ENCODE measurements at places on chromosomes 7 and 10.

GRCh38 chr10:124693801-124694416, 50.3 kb downstream of the FAM53B start:
- DNase-seq: no peak

GRCh38 chr7:80107278-80107677, 27.4 kb upstream of the GNAI1 start:
- DNase-seq: no peak

- no peak for DNase-seq
These were observed 731.2 kb downstream of the TNS3 start for GRCh38 chr7:46850563-46851330.

- no peak for DNase-seq
These were observed 76.7 kb downstream of the MACC1 start for GRCh38 chr7:20140291-20141001.

DNA sequence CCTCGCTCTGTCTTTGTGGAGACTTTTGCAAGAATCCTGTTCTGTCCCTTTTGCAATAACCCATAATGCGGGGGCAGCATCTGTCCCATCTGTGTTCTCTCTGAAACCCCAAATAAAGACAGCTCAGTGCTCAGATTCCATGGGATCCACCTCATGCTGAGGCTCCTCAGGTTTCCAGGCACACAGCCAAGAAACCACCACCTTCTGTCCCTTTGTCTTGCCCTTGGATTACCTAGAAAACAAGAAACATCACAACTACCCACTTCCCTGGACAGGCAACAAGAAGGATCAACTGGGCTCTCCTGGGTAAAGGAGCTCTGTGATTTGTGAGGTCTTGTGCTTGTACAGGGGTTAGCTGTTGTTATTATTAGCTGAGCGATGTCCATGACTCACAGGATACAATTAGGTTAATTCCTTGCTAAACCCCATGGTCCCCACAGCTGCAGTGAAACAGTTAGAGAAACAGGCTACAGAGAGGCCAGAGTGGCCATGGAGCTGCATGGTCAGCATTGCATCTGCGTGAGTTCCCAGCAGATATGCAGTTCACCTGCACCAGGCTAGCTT, 50.2 kb downstream of the CXCL12 start:
- DNase-seq: no peak

GRCh38 chr7:64787295-64787694, 6.9 kb upstream of the ZNF138 start:
- DNase-seq: no peak

DNA sequence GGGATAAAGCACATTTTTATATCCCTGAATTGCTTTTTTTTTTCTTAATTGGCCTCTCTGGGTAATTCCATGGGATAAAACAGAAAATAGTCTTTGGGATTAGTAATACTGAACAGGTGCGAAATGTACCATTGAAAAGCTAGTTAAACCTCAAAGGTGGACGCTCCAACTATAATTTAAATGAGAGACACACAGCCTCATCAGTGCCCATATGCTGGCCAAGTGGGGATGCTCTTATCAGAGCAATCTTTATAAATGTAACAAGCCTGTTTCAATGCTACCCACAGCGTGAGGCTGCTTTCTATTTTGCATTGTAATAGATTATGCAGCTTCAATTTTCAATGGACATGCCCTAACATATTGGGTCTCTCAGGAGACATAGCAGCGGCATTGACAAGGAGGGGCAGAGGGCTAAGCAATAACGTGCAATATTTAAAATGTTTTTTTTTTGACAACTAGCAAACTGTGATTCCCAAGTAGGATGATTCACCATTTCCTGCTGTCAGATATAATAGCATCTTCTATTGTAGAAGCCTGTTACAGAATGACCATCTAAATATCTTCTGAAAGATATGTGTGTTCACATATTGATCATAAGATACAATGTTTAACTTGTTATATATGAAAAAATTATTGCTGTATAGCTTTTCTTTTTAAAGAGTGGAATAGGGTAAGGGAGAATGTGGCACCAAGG, 91.3 kb upstream of the BET1 start:
- DNase-seq: no peak

GRCh38 chr7:133807624-133808492, 319.3 kb upstream of the LRGUK start:
- DNase-seq: no peak

DNA sequence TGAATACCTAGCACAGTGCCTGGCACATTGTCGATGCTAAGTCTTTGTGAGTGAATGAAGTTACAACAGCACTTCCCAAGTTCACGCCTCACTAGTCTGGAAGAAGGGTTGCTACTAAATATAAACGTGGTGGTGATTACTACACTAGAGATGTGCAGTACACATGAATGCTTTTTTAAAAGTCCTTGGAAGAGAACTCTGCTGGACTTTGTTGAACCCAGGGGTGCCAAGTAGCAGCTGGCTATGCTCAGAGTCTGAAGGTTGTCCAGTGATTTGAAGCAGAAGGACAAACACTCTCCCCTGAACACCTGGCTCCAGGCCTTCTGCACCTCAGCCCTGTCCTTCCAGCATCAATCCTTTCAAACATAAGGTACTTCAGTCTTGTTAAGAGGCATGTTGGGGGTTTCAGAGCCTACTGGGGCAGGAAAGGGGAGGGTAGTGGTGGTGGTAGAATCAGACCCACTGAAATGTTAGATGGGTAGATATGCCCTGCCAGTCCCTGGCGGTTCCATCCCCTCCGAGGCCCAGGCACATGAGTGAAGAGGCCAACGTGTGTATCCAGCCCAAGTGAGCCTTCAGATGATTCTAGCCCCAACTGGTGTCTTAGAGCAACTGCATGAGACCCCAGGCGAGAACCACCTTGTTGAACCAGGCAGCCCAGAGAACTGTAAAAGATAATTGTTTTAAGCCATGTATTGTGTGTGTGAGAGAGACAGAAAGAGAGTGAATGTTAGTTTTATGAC, 94.4 kb downstream of the TAX1BP1 start:
- no peak for DNase-seq

DNA sequence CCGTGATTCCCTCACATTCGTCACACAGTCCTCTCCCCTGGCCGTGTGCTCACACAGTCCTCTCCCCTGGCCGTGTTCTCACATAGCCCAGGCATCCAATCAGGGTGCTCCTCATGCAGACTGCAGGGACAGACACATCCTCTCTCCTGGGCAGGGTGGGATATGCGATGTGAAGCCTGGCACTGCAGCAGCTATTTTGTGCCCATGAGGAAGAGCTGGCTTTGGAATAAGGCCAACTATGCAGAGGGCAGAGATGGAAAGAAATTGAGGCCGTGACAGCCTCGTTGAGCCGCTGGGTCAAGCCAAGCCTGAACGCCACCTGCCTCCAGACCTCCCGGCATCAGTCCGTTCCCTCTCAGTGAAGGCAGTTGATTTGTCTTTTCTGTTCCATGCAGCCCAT, 35.8 kb downstream of the FOXL3 start:
- DNase-seq: no peak

DNA sequence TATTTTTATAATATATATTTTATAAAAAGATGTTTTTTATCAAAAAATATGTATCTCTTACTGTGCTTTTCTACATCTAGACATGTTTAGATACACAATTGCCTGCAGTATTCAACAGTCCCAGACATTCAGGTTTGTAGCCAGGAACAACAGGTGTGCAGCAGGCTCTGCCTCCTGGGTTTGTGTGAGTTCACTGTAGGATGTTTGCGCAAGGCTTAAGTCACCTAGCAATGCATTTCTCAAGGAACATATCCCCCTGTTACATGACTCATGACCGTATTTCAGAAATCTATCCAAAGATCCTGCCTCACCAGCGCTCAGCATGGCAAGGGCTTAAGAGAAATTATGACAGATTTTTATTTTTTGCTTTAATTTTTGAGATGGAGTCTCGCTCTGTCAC, 41.5 kb downstream of the PITRM1 start:
- DNase-seq: no peak

- DNase-seq: no peak
These were observed 64.0 kb downstream of the CACNB2 start for GRCh38 chr10:18204039-18204835.

- DNase-seq: peak; percentile 25
These were observed 1.0 kb downstream of the SEPHS1 start for GRCh38 chr10:13347043-13347499.

- no peak for DNase-seq
These were observed 59.0 kb upstream of the HABP2 start for GRCh38 chr10:113493882-113494301.

GRCh38 chr7:135714534-135715009, 13.4 kb downstream of the SLC13A4 start:
- no peak for DNase-seq

GRCh38 chr10:81696609-81697388, 178.2 kb upstream of the NRG3 start:
- no peak for DNase-seq

- DNase-seq: no peak
These were observed 85.4 kb downstream of the OSBPL3 start for GRCh38 chr7:24894429-24895221.

DNA sequence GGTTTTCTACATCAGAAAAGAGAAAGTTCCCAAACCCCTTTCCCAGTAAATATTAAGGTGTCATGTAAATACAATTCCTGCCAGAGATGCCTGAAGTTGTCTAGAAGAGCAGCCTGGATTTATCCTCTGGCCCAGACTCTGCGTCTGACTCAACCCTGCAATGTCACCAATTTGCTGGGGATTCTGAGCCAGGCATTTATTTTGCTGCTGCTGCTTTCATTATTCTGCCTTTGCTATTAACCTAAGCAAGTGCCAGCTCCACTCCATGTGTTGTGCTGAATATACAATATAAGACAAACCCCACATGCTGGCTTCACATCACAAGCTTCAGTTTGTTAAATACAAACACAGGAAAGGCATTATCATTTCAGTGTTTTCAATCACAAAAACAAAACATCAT, 59.1 kb downstream of the ELAPOR2 start:
- DNase-seq: no peak

GRCh38 chr10:64486149-64486548, 964.9 kb downstream of the REEP3 start:
- no peak for DNase-seq

DNA sequence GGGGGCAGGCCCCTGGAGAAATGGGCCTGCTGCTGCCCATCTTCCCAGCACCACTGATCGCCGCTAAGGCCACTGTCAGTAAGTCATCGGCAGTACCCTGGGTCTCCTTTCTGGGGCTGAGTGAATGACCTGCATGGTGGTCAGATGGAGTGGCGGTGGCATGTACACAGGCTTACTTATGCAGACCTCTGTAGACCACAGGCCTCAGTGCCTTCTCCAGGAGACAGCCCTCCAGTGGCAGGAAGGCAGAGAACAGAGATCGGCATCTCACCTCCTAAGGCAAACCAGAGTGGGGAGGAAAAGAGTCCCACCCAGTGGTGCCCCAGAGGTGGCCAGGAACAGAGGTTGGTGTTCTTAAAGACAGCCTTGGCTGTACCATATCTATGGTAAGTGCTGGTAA, 22.8 kb upstream of the LRRC4 start:
- no peak for DNase-seq

DNA sequence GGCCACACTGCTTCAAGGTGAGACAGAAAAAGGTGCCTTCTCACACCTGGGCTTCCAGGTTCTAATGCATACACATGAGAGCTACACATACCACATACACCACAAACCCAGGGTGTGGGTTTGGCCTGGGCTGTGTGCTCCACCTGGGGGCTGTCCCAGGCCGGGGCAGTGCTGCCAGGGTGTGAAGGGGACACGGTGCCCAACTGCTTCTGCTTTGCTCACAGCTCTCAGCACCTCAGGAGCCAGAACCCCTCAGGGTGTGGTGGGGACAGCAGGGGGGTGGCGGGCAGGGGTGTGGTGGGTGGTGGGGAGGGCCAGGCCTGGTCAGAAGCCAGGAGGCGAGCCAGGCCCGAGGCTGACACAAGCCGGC, 51.1 kb downstream of the TMEM209 start:
- DNase-seq: no peak

- no peak for DNase-seq
These were observed 220.9 kb upstream of the CDC14C start for GRCh38 chr7:48703466-48703865.

DNA sequence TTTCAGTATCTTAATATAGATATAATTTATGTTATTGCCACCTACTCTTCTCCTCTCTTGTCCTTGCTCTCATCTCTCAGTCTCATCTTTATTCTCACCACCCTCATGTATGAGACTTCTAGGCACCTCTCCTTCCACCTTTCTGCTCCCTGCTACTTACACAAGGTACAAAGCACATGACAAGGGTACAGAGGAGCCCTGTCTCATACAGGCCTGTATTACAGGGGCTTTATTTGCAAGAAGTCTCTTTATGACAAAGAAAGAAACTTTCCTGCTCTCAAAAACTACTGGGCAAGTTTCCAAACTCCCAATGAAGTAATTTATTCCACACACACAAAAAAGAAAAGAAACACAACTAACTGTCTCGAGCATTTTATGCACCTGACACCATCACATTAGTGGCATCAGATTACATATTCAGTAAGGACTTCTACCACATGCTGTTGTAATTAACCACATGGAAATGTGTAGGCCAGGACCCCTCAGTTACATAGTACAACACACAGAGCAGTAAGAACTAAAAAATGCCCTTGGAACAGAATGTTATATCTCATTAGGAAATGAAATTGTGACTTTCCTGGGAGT, 253.1 kb downstream of the FZD1 start:
- DNase-seq: no peak

- DNase-seq: no peak
These were observed 143.2 kb downstream of the JAZF1 start for GRCh38 chr7:28037220-28038010.
